Activated CD8-positive, alpha-beta memory T cell treated with anti-CD3 and anti-CD28 coated beads for 48 hours (primary cell): ENCODE measurements at places on chromosomes 5 and 9.

GRCh38 chr9:71624728-71625127 is 143.6 kb downstream of the CEMIP2 start:
- DNase-seq: no peak

DNA sequence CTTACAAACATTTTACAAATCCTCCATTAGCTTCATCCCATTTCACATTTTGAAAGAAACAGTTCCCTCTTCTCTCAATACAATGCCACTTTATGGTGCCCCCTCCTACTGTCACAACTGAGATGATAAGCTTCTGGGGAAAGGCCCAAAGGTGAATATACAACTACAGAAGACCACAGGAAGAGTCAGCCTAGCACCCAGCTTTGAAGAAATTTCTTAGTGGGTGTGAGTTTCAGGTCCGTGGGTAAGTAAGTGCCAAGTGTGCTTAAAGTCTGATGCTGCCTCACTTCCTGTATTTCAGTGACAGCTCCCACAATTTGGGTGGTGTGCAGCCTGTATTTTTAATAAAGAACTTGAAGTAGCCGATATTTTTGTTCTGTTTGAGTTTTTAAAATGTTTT is 68.1 kb downstream of the ARHGEF28 start:
- no peak for DNase-seq

- DNase-seq: no peak
Observed at GRCh38 chr5:31124026-31124425, 69.5 kb upstream of the CDH6 start.

DNA sequence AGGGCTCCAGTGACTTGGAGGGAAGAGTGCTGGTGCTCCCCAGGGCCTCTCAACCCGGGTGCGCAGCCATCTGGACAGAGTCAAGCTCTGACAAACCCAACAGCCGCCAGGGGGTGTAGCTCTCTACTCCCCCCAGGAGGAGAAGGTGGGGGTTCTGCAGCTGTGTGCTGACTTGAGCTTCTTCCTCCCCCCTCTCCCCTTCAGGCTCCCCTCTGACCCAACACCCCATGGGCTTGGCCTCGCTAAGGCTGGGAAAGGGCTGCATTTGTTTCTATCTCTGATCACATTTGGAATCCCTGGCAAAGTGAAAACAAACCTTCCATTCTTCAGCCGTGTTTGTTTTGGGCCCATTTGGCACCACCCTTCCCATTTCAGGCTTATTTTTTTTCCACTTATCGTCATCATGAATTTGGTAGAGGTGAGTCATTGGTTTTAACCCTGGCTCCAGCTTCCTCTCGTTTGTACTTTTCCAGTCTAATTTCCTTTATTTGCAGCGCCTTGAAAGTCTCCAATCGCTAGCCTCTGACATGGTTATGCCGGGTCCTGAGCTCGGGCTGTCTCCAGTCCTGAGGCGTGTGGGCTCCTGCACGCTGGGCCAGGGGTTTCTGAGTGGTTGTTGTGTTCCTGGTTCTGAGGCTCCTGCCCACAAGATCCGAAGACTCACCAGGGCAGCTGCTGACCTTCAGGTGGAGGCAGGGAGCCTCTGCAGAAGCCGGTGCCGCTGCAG is 36.1 kb downstream of the DAP start:
- DNase-seq: no peak

GRCh38 chr5:67770431-67771025 is 445.0 kb upstream of the PIK3R1 start:
- DNase-seq: no peak

- DNase-seq: no peak
Observed at GRCh38 chr5:153903321-153903720, 135.4 kb downstream of the FAM114A2 start.
